A172 (cell line): ENCODE measurements at places on chromosomes 3 and 15. TPM values are rescaled to one million over a fixed set of nuclear protein-coding genes. Genes with fewer than 3 reads are reported as not detected.

The CYP19A1 gene
- total RNA-seq = not detected in 2 replicates

The CKMT1B gene
- not detected in 2 replicates for total RNA-seq

The CAND2 gene
- total RNA-seq = 2.0 and 2.8 TPM in 2 replicates

The SCG5 gene
- 0.76 and 3.9 TPM in 2 replicates for total RNA-seq

The OXTR gene
- total RNA-seq = 115 and 124 TPM in 2 replicates

The P3H2 gene
- 12.6 and 30.3 TPM in 2 replicates for total RNA-seq

The CTXN2 gene
- 0.05 TPM in 1 of 2 replicates, not detected in the other for total RNA-seq

The FES gene
- total RNA-seq = 0.12 and 0.14 TPM in 2 replicates

The PRKCD gene
- 2.5 and 3.4 TPM in 2 replicates for total RNA-seq

The VPS39 gene
- 24.0 and 39.7 TPM in 2 replicates for total RNA-seq

The SV2B gene
- not detected in 2 replicates for total RNA-seq

The SLCO2A1 gene
- total RNA-seq = 0.24 TPM in 1 of 2 replicates, not detected in the other
